Tibial artery (tissue), 4 donors: ENCODE measurements at places on chromosomes 2 and 18.

- DNase-seq: no peak
Measured at GRCh38 chr2:161104054-161104553, 56.1 kb upstream of the TANK start.

DNA sequence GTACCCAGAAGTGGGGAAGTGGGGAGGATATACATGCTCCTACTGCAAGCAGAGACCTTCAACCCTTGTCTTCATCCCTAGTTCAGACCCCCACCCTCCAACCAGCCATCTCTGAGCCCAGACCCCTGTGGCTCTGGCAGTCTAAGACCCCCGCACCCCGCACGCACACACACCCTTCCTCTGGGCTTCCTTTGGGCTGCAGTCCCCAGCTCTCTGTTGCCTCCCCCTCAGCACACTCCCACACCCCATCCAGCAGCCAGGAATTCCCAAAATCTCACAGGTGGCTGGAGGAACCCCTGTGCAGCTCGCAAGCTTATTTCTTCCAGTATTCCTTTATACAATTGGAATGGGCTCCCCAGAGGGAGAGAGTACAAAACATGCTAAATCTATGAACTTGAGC, 13.9 kb upstream of the GYPC start:
- no peak for DNase-seq

- DNase-seq: peak; percentile 54
Measured at GRCh38 chr2:234823196-234823876, 128.5 kb upstream of the SH3BP4 start.

GRCh38 chr2:94986392-94986963, 39.0 kb upstream of the MAL start:
- DNase-seq: no peak

- DNase-seq: no peak
Measured at GRCh38 chr18:3194947-3195612, 24.7 kb downstream of the MYOM1 start.

GRCh38 chr2:29130295-29130694, 15.1 kb downstream of the CLIP4 start:
- no peak for DNase-seq

DNA sequence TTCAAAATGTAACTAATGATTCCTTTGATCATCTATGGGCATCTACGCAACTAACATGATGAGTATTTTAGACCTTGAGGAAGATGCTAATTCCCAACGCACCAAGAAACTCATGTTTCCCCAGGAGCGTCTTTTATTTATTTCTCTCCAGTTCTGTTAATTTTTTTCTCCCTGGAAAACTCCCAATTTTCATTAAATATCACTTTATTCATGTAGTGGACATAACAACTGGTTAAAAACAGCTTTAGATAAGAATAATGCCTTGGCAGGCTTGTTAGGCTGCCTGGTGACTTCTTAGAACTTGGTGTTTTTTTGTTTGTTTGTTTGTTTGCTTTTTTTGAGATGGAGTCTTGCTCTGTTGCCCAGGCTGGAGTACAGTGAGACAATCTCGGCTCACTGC, 62.9 kb upstream of the ZFP36L2 start:
- no peak for DNase-seq

- DNase-seq: no peak
Measured at GRCh38 chr2:136651456-136652010, 113.8 kb upstream of the THSD7B start.

DNA sequence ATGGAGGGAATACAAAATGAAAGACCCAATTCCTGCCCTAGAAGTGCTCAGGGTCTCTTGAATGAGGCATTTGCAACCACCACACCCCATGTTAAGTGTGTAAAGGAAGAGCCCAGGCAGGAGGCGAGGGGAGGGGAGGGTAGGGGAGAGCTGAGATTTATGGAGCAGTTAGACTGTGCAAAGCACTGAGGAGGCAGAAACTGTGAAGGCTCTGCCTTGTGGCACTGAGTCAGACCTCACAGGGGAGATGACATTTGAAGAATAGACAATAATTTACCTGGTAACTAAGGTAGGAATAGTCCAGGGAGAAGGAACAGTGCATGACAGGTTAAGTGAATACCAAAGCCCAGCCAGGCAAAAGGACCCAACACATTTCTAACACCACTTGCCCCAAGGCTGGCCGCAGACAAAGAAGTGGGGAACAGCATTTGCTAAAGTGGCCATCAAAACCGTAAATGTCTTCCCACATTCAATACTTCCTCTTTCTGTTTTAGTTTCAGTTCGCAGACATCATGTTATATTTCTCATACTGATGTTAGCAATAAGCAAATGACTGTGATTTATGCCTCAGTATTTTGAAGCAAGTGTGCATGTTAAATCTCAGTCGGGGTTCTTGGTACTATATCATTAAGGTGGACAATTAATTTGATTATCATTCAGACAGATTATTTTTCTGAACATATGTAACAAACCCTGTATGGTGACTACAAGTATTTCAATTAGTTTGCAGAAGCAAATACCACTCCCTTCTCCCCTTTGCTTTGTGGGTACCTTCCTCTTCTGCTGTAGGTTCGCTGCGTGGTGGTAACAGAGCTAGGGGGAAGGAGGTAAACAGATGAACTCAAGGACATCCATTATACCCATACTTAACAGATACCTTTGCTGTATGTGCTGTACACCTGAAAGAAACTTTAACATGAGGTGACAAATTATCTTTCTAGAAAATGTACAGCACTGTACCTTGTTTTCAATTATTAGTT, 27.5 kb downstream of the CDH20 start:
- DNase-seq: no peak

DNA sequence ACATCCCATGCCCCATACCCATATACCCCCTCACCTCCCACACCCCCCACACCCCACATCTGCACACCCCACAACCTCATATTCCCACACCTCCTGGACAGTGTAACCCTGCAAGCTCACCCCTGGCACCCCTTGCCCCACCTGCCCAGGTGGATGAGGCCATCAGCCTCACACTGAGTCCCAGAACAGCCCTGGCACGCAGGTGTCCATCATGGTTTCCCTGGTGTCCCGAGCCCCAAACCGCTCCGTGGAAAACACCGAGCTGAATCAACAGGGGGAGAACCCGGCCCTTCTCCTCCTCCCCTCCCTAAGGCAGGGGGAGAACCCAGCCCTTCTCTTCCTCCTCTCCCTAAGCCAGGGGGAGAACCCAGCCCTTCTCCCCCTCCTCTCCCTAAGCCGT, 415.6 kb upstream of the SALL3 start:
- DNase-seq: no peak

DNA sequence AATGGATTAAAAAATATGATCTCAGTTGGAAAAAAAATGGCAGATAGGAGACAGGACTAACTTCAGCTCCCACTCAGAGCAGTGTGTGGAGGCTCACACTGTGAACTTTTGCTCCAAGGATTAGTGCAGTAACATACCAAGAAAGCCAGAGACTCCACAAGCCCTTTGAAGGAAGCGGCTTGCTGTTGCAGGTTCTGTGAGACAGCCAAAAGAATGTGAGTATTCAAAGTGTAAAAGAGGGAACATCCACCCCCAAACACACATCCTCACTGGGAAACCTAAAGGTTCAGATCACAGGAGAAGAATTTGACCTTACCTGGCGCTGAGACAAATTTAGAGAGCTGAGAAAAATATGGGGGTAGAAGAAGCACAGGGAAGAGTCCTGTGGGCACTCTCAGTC, 77.5 kb downstream of the FAM171B start:
- no peak for DNase-seq

- no peak for DNase-seq
Measured at GRCh38 chr18:76602191-76602590, 107.1 kb upstream of the ZNF516 start.

- peak; percentile 15 for DNase-seq
Measured at GRCh38 chr2:120761911-120762310, 26.2 kb downstream of the GLI2 start.

DNA sequence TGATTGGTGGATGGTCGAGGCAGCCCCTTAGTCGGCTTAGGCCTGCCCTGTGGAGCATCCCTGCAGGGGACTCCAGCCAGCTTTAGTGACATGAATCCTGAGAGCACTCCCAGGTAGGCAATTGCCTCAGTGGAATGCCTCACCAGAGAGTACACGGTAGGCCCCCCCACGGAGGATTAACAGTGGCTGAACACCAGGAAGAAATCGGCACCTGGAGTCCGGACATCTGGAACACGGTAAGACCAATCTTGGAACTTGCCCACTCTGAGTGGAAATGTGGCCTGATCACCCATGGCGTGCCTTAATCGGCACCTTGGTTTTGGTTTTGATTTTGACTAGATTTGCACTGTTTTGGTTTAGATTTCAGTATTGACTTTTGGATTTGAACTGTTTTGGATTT, 326.2 kb upstream of the NCKAP5 start:
- DNase-seq: no peak

DNA sequence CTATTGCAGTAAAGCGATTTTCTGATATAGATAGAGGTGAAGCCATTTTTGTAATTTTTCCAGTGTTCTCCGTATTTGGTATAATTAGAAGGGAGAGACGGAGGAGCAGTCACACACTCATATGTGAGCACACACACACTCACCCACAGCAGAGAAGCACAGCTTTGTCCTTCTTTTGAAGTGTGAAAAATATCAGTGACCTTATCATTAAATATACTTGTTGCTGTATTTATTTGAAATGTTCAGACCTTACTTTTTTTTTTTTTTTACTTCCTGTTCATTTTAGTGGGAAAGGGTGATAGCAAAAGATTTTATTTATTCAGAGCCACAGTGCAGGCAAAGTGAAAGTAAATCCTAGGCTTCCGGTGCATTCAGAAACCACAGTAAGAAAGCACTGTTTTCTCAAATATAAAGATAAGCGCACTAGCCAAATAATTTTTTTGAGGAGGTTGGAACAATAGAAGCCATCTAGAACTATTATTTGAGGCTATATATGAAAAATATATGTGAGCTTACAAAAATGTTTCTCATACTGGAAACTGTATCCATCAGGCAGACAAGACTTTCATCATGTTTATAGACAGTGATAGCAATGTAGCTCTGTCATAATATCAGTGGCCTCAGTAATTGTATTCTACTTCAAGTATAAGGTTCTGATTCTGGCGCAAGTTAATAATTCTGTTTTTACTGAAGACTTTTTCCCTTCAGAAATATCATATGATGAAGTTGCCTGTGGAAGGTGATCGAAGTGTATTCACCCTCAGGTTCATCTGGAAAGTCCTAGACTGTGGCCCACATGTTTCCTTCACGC, 37.2 kb downstream of the TSHZ1 start:
- no peak for DNase-seq

GRCh38 chr2:232541195-232541960, 1.9 kb downstream of the CHRNG start:
- no peak for DNase-seq

GRCh38 chr2:84905181-84906107, at the start of gene TMSB10:
TMSB10 (plus strand) TSS chr2:84905656.
- DNase-seq: peak; percentile 81

DNA sequence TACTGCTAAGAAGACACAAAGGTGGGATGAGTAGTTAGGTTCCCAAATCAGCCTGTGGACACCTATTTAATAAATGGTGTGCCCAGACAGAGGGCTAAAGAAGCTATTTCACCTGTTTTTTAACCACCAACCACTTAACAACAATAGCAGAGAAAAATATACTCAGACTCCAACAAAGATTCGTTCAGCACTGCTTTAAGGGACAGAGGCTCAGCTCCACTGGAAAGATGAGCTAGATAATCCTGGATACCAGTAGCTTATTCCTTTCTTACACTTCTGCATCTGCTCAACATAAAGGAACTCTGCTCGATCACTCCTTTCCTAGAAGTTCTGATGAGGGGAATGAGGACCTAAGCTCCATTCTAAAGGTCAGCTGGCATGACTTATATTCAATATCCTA, 44.5 kb downstream of the PTCD3 start:
- no peak for DNase-seq

DNA sequence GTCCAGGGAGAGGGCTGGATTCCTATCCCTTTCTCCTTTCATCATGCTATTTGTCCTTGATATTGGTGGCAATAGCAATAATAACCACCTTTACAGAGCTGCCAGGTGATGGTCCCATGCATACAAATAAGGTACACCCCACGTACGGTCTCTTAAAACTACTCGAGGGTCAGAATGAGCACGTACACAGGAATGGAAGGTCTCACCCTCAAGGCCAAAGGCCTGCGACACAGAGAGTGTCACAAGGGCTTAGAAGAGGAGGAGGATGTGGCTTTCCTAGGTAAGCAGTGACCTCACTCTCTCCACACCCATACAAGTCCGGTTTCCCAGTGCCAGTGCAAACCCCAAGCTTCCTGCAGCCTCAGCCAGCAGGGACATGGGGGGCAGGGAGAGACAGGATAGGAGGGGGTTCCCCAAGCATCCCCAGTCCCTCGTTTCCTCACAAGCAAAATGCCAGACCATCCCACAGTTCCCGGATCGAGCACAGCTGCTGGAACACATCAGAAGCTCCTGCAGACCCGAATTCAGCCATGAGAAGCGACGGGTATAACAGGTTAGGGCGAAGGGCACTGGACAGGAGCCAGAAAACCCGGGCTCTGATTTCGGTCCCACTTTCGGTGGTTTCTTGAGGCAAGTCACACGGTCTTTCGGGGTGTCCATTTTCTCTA, 49.2 kb downstream of the PLB1 start:
- DNase-seq: no peak

GRCh38 chr18:939166-939565, 34.5 kb downstream of the ADCYAP1 start:
- no peak for DNase-seq

DNA sequence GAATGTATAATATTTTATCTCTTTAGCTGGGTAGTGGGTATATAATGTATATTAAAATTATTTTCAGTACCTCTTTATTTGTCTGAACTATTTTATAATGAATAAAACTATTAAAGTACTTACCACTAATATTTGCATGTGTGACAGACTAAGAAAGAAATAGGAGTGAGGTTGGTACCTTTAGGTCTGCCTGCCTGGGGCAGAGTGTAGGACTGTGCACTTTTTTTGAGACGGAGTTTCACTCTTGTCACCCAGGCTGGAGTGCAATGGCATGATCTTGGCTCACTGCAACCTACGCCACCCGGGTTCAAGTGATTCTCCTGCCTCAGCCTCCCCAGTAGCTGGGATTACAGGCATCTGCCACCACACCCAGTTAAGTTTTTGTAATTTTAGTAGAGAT, 18.8 kb downstream of the NCOA1 start:
- no peak for DNase-seq

GRCh38 chr2:228016402-228016801, 145.0 kb downstream of the DAW1 start:
- no peak for DNase-seq
